CD4-positive, alpha-beta T cell treated with Interleukin-12 subunit alpha and Interleukin-12 subunit beta, for 1 hour (primary cell): ENCODE measurements at places on chromosomes 6 and 20.

- DNase-seq = no peak
Observed at GRCh38 chr20:38405132-38405531, 30.0 kb downstream of the SNHG17 start.

DNA sequence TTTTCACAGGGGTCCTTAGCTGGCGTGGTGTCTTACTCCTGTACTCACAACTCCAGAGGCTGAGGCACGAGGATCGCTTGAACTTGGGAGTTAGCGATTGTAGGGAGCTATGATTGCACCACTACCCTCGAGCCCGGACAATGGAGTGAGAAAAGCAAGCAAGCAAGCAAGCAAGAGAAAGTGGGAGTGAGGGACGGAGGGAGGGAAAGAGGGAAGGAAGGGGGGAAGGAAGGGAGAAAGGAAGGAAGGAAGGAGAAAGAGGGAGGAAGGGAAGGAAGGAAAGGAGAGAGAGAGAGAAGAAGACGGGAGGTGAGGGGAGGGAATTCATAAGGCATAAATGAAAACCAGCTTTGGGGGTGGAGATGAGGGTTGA is 120.5 kb downstream of the TRIM27 start:
- no peak for DNase-seq

DNA sequence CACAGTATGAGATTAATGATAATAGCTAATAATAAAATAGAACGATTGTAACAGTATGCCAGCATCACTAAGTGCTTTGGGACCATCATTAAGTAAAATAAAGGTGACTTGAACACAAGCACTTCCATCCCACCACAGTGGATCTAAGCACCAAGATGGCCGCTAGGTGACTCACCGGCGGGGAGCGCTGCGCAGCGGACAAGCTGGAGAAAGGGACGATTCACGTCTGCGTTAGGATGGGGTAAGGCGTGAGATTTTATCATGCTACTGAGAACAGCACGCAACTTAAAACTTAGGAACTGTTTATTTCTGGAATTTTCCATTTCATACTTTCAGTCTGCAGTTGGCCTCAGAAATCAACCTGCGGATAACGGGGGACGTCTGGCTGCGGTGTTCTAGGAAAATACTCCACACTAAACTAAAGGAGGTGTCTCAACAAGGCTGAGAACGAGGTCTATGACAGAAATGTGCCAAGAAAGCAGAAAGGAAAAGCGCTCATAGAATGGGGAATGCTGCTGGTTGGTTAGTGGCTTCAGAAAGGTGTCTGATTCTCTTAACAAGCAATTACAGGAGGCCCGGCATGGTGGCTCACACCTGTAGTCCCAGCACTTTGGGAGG is 114.5 kb downstream of the GMPR start:
- DNase-seq = no peak

GRCh38 chr6:113359155-113360140 is 497.7 kb upstream of the MARCKS start:
- DNase-seq = no peak

GRCh38 chr6:127860723-127861122 is 40.1 kb downstream of the THEMIS start:
- no peak for DNase-seq

- DNase-seq = peak; percentile 3
Observed at GRCh38 chr6:116847227-116847626, 18.3 kb upstream of the GPRC6A start.

DNA sequence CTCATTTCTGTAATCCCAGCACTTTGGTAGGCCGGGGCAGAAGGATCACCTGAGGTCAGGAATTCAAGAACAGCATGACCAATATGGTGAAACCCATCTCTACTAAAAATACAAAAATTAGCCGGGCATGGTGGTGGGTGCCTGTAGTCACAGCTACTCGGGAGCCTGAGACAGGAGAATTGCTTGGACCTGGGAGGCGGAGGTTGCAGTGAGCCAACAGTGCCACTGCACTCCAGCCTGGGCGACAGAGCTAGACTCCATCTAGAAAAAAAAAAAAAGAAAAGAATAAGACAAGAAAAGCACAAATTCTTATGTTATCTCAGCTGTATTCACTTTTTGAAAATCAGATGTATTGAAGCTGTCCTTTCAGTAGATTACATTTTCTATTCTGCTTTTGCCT is 289.4 kb downstream of the GRIK2 start:
- DNase-seq = no peak

DNA sequence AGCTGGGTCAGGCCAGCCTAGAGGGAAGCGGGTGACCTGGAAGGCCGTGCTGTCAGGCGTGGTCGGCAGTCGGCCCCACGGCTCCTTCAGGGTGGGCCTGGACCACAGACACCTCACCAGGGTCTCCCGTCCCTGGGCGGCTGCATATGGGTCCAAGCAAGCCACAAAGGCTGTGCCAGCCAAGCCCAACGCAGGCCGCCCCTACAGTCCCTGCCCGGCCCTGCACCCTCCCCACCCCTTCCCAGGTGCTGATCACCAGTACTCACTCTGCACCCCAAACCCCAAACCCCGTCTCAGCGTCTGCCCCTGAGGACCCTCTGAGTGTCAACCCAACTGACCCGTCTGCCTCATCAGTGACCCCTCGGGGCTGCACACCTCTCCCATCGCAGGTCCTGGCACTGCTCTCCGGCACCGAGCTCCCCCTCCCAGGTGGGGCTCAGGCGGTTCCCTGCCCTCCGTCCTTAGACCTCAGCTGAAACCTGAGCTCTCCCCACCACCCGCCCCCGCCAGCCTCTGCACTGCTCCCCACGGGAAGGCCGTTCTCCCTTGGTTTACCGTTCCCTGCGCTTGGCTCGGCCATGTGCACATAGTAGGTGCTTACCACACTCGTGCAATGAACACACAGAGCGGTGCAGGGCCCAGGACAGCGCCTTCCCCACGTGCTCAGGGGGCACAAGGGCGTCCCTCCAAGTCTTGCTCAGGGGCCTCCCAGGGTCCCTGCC is 1.5 kb upstream of the PPDPF start:
- DNase-seq = no peak

DNA sequence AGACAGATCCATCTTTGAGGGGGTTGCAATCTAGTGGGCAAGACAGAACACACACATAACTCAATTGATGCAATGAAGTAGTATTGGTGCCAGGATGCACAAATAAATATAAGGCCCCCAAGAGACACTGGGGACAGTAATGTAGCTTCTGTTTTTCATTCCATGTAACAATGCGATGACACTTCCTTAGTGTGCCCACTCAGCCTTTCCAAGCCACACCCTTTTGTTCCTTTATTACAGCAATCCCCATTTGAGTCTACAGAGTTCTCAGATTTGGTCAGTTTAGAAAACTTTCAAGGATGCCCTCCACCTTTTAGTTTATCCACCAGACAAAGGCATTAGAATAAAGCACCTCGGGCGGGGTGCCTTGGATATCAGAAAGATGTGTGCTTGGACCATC is 15.5 kb downstream of the TGM3 start:
- no peak for DNase-seq
